ENCODE measurements at places on chromosomes 1 and 21.

DNA sequence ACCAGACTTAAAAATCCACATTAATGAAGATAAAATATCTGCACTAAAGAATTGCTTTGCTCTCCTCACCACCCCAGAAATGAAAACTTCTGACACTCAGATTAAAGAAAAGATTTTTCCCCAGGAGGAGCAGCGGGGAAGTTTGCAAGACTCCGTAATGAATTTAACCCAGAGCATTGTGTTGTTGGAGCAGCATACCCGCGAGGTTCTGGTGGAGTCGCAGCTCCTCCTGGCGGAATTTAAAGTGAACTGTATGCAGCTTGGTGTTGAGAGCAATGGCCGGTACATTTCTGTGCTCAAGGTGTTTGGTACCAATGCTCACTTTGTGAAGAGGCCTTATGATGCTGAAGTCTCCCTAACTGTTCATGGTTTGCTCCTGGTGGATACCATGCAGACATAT, 46.4 kb downstream of the VPS13D start:
- peak; percentile 53 for DNase-seq

DNA sequence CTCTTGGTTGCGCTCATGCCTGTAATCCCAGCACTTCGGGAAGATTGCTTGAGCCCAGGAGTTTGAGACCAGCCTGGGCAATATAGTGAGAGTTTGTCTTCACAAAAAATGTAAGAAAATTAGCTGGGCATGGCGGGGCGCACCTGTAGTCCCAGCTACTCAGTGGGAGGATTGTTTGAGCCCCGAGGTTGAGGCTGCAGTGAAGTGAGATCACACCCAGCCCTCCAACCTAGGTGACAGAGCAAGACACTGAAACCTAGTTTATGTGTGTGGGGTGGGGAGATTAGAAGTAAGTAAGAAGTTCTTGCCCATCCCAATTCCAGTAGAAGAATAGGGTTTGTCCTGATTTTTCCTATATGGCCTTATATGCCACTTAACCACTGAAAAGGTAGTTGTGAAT, 2.0 kb downstream of the RPL5 start:
- DNase-seq: no peak

- DNase-seq: peak; percentile 4
Measured at GRCh38 chr1:101025283-101025656, 314 bp downstream of the DPH5 start.

DNA sequence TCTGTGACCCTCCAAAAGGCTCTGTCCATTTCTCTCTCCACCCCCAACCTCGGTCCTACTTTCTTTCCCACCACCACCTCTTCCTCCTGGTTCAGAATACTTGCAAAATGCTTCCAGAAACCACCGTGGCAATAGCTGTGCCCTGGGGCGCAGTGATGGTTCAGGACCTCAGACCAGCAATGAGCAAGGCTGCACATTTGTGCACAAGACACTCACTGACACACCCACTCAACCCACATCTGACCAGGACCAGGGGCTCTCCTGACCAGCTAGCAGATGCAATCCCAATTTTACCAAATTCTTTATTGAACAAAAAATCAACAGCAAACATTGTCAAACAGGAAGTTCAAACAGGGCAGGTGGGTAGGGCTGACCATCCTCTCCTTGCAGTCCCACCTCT, 25.7 kb downstream of the SPOCD1 start:
- DNase-seq: no peak

DNA sequence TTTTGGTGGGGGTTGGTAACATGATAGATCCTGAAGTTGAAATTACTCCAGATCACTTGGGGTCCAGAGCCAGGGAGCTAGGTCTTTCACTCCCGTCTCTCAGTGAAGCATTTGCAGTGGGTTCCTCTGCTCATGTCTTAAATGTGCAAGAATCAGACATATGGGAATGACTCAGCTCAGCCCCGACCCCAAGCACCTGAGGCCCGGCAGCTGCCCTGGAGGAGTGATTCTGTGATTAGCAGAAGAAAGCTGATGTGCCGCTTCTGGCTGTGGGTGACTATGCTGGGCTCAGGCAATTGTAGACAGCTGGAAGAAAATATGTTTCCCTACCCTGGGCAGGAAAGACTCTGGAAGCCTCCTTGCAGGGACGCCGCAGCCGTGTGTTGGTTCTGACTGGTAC, 601.7 kb downstream of the NPHP4 start:
- peak; percentile 23 for DNase-seq

DNA sequence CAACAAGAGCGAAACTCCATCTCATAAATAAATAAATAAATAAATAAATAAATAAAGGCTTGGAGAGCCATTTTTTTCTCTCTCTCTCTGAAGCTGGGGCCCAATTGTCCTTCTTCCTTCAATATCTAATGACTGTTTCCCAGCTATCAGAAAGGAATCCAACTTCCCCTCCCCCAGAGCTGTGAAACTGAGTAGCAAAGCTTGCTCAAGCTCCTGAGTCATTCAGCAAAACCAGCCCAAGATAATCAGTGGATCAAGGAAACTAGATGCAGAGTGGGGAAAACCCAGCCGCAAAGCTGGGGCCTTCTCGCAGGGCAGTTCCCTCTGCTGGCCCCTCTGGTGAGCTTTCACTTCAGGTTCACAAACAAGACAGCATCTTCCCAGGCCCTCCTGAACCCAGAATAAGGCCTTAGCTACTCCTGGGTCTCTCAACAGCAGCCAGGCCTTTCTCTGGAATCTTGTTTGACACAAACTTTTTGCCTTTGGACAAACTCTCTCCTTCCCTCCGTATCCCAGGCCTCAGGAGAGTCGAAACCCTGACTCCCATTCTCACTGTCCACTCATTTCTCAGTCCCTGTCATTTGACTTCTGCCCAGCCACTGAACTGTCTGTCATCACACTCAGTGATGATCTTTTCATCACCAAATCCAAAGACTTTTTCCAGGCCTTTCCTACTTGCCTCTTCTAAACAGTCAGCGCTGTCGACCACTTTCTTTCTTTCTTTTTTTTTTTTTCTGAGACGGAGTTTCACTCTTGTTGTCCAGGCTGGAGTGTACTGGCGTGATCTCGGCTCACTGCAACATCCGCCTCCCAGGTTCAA, 18.0 kb upstream of the PTP4A2 start:
- peak; percentile 82 for DNase-seq

- no peak for DNase-seq
Measured at GRCh38 chr1:53503433-53504217, 44.4 kb downstream of the DMRTB1 start.

GRCh38 chr1:115641762-115642167, at the start of gene VANGL1:
Gene VANGL1, plus strand, starts transcription at chr1:115641970. Its CDS starts 9,444 bp downstream, at chr1:115651414.
- peak; percentile 73 for DNase-seq

DNA sequence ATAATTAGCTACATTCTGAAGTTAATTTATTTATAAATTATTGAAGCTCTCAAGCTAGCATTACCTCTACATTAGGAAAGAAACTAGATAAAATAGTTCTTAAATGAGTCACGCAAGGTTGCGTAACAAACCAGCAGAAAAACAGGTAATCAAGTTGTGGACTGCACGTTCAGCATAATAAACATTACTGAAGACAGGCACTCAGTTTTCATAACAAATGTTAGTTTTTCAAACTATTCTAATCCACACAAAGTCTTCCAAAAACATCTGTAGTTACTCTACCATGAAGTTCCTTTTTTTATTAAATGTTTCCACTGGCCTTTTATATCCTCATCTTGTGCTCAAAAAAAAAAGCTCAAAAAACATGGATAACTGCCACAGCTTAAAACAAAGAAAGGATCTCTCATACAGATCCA, 1.3 kb downstream of the TOR1AIP2 start:
- DNase-seq: no peak

DNA sequence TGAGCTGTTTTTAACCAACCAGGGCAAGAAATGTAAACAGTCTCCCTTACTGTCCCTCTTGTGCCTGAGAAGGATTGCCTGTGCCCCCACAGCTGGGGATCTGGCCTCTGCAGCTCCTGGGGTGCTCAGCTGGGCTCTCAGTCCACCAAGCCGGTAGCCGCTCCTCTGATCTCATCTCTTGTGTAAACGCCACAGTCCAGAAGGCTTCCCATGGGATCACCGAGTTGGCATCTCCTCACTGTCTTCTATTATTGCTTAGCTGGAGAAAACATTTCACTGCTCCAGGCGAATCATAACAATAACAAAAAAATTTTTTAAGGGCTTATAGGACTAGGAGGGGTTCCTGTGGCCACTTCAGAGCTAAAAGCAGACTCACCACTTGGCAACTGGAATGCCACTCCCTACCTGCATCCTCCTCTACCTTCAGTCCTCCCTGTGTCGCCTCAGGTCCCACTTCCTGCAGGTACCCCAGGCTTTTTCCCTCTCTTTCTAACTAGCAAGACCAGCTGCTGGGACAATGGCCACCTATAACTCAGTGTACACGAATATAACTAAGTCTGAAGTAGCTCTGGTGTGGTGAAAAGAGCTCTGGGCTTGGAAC, 75.8 kb downstream of the ATP1A1 start:
- no peak for DNase-seq

GRCh38 chr1:153057375-153057774, at the start of gene SPRR2A:
Gene SPRR2A, minus strand, starts transcription at chr1:153057512. Its CDS starts 777 bp downstream, at chr1:153056735.
- DNase-seq: peak; percentile 26
